ENCODE measurements at places on chromosomes 4 and X.

DNA sequence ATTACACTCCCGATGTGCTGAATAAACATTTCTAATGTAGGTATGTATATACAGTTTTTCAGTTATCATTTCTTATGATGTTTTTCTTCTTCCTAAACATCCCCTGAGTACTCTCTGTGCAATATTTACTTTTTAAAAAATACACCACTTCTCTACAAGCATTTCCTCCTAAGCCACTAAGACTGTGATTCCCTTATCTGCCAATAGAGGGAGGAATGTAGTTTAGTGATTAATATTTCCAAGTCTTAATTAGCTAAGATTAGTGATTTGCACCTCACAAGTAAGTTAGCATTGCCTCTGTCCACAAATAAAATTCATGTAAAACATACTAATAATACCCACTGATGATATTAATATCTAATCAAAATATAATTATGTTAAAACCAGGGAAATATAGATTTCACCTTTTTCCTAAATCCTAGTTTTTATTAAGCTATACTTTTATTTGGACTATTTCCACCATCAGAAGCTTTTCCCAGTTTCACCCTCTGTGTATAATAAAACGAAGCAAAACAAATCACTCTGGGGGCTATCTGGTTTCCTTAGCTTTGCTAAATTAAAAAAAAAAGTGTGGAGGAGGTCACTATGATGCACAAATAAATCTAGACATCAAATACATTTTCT, 909.1 kb downstream of the FAT4 start:
- DNase-seq, result no peak

GRCh38 chr4:143207555-143207954, 22.8 kb downstream of the USP38 start:
- DNase-seq, result peak; percentile 11

- peak; percentile 80 for DNase-seq
Measured at GRCh38 chrX:154443992-154444754, at the start of gene FAM50A. Gene FAM50A, plus strand, starts transcription at chrX:154444141. Its CDS starts 95 bp downstream, at chrX:154444236.

DNA sequence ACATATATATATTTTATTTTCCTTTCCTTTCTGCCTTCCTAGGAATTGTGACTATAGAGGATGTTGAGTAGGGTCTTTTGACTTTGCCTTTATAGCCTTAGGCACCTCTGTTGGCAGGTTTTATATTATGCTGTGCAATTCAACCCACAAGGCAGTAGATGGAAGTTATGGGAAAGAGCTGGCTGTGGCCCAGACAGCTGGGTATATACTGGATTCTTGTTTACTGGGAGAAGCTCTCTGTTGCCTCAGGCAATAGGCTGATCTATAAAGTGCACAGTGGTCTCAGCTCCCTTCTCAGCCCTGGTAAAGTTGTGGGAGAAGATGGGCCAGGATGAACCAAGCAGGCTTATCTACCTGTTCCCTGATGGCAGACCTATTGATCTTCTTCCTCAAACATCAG, 342.0 kb downstream of the GBA3 start:
- DNase-seq, result no peak

- DNase-seq, result no peak
Measured at GRCh38 chr4:172751550-172751949, 417.1 kb upstream of the GALNT7 start.

DNA sequence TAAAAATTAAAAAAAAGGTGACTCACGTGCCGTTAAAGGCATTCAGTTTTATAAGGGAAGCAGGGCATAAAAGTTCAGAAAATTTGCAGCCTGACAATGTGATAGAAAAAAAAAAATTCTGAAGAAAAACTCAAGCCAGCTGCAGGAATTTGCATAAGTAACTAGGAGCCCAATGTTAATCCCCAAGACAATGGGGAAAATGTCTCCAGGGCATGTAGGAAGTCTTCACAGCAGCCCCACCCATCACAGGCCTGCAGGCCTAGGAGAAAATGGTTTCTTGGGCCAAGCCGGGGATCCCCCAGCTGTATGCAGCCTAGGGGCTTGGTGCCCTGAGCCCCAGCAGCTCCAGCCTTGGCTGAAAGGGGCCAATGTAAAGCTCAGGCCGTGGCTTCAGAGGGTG, 31.2 kb downstream of the CHM start:
- DNase-seq, result no peak
